Activated naive CD4-positive, alpha-beta T cell treated with anti-CD3 and anti-CD28 coated beads, Interleukin-2, amount 50 U/mL, for 72 hours (primary cell): ENCODE measurements at places on chromosomes 12 and 14.

DNA sequence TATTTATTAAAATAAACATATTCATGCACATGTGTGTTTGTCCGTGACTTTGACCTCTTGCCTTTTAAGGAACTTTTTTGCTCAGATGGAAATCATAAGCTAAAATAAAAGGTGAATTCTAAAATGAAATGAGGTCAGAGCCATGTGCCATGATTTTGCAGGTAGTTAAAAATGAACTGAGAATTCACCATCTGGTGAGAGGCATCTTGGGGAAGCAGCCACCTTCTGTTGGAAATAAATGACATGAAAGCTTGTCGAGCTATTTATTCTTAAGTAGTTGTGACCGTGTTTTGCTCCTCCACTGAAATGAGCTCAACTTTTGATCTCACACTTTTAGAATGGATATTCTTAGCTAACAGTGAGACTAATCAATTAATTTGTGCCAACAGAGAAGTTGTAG, 56.8 kb upstream of the CNOT2 start:
- DNase-seq, result no peak

DNA sequence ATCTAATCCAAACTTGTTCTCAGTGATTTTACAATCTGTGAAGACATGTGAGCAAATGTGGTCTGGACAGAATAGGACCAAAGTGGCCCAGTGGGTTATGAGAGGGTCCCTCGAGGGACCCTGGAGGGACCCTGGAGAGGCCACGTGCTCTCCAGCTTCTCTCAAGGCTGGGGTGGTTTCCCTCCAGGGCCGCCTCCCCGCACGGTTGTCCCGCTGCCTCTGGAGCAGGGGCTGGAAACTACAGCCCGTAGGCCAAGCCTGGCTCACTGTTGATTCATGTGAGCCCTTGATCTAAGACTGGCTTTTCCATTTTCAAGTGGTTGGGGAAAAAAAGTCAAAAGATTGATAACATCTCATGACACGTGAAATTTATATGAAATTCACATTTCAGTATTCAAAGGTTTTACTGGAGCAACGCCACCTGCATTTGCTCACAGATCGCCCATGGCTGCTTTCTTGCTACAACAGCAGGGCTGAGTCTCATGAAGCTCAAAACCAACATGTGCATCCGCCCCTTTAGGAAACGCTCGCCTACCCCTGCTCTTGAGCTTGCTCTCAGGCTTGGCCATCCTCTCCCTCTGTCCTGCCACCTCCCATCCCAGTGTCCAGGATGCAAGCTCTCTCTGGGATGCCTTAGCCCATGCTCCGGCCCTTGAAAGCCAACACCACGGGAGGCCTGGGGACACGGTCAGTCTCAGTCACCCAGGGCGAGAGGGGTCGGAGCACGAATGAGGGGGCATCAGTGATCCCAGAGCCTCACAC, 12.1 kb upstream of the LRTM2 start:
- no peak for DNase-seq

GRCh38 chr14:25003537-25003936, 46.4 kb downstream of the STXBP6 start:
- no peak for DNase-seq

- no peak for DNase-seq
Observed at GRCh38 chr14:23431486-23431885, 4.0 kb downstream of the MYH7 start.
